ENCODE measurements at places on chromosomes 5 and 9. TPM values are rescaled to one million over a fixed set of nuclear protein-coding genes. Genes with fewer than 3 reads are reported as not detected.

FABP6 gene
- total RNA-seq: not detected

PRRX2 gene
- not detected for total RNA-seq

FGF18 gene
- not detected for total RNA-seq

FBXL7 gene
- total RNA-seq: 4.4 TPM

C1QTNF3 gene
- 1.1 TPM for total RNA-seq

CBY3 gene
- not detected for total RNA-seq

C9orf43 gene
- total RNA-seq: 1.4 TPM

AHRR gene
- 2.6 TPM for total RNA-seq

KCNV2 gene
- total RNA-seq: not detected

FCN1 gene
- total RNA-seq: not detected

PRKACG gene
- not detected for total RNA-seq

DROSHA gene
- 48.5 TPM for total RNA-seq

IFNK gene
- total RNA-seq: not detected

SIT1 gene
- total RNA-seq: not detected

ANKRD20A1 gene
- total RNA-seq: 0.08 TPM

DMRTA1 gene
- 1.1 TPM for total RNA-seq

PKD2L2 gene
- not detected for total RNA-seq

DNA sequence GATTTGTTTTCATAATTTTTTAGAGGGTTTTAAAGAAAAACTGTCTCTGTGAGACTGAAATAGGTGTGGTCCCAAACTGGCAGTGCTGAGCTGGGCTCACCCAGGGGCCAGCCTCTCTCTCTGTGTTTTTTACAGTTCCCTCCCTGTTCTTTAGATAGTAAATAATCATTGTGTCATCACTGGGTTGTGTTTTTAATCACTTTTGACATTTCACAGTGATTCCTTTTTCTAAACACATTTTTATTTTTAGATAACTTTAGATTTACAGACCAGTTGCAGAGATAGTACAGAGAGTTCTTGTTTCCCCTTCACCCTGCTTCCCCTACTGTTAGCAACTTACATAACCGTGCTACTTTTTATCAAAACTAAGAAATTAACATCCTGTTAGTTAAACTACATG is 44.4 kb downstream of the MAP1B start:
- DNase-seq: no peak

GRCh38 chr5:155211764-155212163 is 198.2 kb downstream of the KIF4B start:
- DNase-seq: no peak

DNA sequence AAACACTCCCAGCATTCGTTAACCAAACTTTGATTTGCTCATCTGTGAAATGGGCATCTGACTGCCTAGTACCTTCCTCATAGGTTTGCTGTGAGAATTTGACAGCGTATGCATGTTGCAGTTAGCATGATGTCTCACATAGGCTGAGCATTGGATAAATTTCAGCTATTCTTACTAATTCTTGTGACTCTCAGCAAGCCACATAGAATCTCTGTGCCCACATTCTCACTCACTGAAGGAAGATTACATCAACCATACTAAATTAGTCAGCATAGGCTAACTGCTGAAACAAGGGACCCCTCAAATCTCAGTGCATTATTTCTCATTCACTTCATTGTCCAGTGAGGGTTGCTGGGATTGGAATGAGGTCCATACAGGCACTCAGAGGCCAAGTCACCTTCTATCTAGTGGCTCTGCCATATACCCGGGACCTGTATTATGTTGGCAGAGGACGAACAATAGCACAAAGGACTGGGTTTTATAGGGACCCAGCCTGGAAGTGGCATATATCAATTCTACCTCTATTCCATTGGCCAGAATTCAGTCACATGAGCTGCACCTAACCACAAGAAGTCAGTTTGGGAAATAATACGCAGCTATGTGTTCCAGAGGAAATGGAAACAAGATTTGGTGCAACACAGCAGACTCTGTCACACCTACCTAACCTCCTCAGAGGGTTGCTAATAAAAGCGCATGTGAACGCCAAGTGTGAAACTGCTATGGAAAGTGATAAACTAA is 4.2 kb upstream of the PTGER4 start:
- no peak for DNase-seq

DNA sequence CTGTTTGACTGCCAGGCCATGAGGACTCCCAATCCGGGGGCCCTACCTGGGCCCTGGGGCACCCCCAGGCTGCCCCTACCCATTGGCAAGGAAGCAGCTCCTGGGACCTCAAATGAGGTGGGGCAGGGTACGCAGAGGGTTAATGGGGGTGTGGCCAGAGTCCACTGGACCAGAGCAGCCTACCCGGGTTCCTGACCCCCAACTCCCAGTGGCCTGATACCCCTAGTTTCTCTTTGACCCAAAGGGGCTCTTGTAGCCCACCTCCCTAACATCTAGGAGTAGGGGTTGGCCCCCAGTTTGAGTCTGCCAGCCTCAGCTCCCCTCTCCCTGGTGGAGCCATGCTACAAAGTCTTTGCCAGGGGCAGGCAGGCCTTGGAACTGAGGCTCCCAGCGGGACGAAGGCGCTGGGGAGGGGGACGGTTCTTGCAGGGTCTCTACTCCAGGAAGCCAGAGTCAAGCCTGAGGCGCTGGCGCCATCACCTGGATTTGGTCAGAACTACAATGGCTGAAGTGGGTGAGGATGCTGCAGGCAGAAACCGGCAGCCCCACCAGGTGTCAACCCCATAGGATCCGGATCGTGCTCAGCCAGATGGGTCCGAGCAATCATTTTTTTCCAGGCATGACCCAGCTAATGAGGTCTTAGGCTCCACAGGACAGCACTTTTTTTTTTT is 8.4 kb upstream of the CERCAM start:
- no peak for DNase-seq

- no peak for DNase-seq
Measured at GRCh38 chr9:88280816-88281382, 107.3 kb upstream of the SPIN1 start.

GRCh38 chr9:131395157-131396098 is 1.5 kb downstream of the PRRC2B start:
- DNase-seq: no peak

DNA sequence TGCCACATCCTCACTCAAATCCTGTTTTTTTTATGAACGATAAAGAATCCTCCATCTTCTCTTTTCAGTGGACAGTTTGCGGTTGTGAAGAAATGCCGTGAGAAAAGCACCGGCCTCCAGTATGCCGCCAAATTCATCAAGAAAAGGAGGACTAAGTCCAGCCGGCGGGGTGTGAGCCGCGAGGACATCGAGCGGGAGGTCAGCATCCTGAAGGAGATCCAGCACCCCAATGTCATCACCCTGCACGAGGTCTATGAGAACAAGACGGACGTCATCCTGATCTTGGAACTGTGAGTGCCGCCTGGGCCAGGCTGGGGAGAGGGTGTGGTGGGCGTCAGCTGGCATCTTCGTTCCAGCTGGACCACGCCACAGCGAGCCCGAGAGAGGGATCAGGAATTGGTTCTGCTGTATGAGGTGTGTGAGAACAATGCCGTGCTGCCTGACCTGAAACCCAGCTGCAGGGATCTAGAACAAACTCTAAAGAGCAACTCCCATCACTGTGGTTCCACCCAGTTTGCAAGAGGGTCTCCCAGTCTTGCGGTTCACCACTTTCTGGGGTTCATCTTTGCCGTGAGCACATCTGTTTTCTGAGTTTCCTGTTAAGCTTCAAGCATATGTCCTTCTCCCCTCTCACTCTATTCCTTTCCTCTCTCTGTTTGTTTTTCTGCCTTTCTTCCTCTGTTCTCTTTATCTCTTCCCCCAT is 107.4 kb downstream of the DAPK1 start:
- DNase-seq: no peak

- DNase-seq: no peak
Measured at GRCh38 chr9:84744195-84744594, 74.7 kb downstream of the NTRK2 start.

GRCh38 chr5:74251141-74252035 is 389.1 kb downstream of the ENC1 start:
- DNase-seq: peak; percentile 98

- DNase-seq: no peak
Measured at GRCh38 chr5:137215261-137215660, 283.9 kb downstream of the SPOCK1 start.

- DNase-seq: no peak
Measured at GRCh38 chr9:17453751-17454150, 125.1 kb upstream of the SH3GL2 start.

DNA sequence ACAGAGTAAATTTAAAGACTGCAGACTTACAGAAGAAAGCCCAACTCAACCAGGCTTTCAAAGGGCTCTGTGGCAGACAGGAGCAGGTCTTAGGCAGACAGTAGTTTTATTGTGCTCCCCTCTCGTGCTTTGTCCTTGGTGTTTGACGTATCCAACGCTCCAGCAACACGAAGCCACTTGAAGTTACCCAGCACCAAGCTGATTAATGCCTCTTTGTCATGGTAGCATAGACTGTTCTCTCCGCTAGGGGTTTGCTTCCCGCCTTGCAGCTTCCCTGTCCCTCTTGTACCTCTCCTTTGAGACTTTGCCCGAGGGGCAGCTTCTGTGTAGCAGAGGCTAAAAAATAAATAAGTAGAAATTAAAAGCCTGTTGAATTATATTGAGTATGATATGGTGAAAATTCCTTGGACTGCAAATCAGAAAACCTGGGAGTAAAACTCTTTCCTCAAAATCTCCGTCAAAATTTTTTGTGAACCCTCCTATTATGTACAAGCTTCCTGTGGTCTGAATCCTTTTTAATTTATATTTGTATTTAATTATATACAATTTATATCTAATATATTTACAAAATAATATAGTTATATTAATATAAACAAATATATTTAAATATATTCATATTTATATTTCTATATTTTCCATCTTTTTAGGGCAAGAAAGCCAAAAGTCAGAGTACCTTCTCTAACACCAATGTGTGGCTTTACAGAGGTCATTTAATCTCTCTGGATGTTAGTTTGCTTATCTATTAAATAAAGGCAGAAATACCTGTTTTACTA is 405.4 kb downstream of the DMAC1 start:
- no peak for DNase-seq

GRCh38 chr5:14576206-14576605 is 5.4 kb upstream of the OTULINL start:
- DNase-seq: no peak

GRCh38 chr5:149153751-149154610 is 12.7 kb downstream of the ABLIM3 start:
- DNase-seq: no peak

DNA sequence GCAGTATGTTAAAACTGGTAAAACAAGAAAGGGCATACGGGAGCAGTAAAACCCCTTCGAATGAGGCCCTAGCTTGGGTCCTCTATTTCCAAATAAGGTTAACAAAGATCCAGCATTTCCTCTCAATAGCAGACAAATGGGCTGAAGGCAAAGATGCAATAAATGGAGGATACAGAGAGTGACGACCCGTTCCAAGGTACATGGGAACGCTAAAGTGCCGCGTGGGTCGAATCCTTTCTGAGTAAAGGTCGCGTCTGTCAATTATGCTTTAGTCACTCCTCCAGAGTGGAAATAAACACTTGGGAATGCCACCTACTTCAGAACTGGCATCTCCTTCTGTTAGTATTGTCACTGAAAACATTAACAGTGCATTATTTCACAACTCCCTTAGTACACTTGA is 24.7 kb downstream of the ARL15 start:
- DNase-seq: no peak

GRCh38 chr5:38752622-38753021 is 93.2 kb upstream of the OSMR start:
- no peak for DNase-seq

- no peak for DNase-seq
Measured at GRCh38 chr5:43302481-43302880, 10.7 kb downstream of the HMGCS1 start.

DNA sequence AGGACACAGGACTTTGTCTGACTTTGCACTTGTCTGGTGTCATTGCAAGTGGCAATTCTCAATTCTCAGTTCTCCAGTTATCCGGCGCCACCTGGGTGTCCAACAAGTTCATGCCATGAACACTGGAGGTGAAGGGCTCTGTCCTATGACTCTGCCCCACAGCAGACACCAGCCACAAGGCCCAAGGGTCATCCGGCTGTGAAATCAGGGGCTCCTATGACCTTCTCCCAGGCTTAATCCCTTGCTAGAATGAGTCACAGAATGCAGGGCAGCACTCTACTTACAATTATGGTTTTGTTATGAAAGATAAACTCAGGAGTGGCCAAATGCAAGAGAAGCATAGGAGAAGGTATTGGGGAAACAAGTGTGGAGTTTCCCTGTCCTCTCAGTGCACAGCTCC is 392.0 kb downstream of the GADD45G start:
- DNase-seq: no peak

DNA sequence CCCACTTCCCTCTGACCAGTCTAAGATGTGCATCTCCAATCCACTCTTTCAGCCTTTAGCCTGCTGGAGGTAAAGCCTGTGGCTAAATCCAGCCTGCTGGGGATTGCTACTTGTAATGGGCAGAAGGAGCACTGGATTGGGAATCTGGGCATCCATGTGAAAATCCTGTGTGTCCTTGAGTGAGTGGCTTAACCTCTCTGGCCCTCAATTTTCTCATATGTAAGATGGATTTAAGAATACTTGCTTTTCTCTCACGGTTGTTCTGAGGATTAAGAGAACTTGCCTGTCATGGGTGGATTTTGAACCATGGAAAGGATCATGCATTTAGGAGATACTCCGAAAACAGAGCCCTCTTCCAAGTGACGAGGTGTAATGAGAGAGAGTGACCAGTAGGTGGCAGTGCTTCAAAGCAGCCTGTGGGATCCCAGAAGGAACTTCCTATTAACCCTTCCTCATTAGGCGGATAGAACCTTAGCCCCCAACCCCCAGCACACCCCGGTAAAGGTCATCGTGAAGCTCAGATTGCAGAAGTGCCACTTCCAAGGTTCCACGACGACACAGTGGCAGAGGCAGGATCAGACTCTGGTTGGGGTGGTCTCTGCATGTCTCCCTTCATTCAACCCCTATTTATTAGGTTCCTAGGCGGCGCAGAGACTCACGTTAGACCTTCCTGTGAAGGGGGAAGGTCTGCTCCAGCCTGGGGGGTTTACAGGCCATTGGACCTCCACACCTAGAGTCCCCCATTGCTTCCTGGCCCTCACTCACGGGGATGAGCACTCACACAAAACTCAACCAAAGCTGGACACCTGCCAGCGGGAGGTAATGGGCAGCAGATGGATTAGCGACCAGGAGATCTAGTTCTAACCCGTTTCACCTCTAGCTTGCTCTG is 68.7 kb upstream of the ZNF618 start:
- no peak for DNase-seq

DNA sequence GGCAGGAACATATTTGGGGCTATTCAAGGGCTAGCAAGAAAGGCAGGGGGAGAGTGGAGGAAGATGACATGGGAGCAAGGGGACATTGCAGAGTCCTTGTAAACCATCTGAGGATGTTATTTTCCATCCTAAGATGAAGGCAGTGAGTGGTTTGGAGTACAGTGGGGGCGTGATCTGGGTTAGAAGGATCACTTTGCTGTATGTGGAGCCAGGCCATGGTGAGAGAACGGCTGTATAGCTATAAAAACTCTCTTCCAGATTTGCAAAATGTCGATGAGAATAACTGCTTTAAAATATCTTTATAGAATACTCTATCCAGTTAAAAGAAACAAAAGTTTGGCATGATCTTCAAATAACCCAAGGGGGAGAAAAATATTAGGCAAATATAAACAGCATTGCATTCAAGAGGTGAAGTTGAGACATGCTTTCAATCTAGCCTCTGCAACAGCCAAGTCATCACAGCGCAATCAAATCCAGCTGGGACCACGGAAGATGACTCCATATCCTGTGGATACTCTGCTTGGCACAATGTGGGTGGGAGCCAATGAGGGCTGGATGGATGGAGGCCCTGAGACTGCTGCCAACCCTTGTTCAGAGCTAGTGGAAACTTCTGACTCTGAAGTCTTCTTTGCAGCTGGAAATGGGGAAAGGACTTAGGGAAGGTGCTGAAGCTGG is 111.5 kb upstream of the BASP1 start:
- DNase-seq: no peak

- DNase-seq: no peak
Measured at GRCh38 chr5:159301466-159301865, 28.8 kb downstream of the IL12B start.
